ENCODE measurements at places on chromosomes 5 and 9.
A peak's percentile ranks its signal among the peaks of the same experiment; 100 is the strongest.

DNA sequence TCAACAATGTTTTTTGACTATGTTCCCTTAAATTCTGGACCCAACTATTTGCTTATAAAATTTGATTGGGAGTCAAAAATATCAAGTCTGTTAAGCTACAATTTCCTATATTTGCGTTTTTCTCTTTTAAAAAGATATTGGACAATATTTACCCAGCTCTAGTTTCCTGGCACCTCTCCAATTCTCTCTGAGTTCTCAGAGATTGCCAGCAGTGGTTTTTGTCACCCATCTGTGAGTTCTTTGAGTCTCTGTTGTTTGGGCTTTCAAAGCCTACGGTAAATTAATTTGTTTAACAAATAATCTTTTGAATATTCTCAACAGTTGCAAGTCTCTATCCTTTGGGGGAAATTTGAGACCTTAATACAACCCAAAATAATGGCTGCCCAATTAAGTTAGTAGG, 174.2 kb upstream of the PUM3 start:
- no peak for DNase-seq

- DNase-seq = peak; percentile 65
Measured at GRCh38 chr5:92687821-92688722, 892.9 kb downstream of the NR2F1-AS1 start.

GRCh38 chr5:136808756-136809155, 443.4 kb upstream of the TRPC7 start:
- no peak for DNase-seq

GRCh38 chr9:105979290-105979689, 284.9 kb downstream of the TMEM38B start:
- DNase-seq = no peak

GRCh38 chr9:89187950-89188349, 9.3 kb upstream of the SHC3 start:
- no peak for DNase-seq

- no peak for DNase-seq
Measured at GRCh38 chr9:37451628-37452027, 13.6 kb downstream of the ZBTB5 start.

DNA sequence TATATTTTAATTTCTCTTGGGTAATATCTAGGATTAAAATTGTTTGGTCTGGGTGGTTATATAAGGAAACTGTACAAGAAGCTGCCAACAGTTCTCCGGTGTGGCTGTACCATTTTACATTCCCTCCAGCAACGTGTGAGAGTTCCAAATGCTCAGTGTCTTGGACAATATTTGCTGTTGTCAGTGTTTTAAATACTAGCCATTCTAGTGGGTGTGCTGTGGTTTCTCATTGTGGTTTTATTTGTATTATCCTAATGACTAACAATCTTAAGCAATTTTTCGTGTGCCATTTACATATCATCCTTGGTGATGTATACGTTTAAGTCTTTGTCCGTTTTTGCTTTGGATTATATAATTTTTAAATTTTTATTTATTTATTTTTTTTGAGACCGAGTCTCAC, 34.0 kb downstream of the TNFSF15 start:
- DNase-seq = no peak

DNA sequence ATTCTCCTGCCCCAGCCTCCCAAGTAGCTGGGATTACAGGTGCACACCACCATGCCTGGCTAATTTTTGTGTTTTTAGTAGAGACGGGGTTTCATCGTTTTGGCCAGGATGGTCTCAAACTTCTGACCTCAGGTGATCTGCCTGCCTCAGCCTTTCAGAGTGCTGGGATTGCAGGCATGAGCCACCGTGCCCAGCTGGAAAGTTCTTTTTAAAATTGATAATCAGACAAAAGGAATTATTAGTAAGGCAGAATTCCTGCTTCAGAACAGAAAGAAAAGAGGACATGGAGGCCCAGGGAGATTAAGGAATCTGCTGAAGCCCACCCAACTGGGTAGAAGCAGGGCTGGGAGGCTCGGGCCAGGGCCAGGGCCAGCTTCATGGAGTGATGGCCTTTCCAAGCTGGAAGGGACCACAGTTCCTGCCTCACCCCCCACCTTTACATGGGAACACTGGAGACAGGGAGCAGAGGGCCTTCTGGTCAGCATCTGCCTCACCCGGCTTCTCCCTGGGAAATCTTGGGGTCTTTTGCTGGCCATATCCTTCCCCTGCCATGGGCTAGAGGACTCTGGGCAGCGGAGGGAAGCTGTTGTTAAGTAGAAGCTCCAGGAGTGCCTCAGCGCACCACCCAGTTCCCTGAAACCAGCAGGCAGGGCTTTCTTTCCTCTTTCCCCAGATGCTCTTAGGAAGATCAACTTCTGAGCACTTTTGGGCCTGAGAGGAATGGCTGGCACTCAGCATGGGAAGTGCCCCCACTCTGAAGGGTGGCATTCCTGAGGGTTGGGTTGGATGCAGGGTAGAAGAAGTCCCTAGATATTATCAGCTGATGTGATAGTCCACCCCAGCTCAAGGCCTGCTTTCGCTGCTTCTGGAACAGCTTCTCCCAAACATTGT, 70.1 kb downstream of the RGS3 start:
- no peak for DNase-seq

DNA sequence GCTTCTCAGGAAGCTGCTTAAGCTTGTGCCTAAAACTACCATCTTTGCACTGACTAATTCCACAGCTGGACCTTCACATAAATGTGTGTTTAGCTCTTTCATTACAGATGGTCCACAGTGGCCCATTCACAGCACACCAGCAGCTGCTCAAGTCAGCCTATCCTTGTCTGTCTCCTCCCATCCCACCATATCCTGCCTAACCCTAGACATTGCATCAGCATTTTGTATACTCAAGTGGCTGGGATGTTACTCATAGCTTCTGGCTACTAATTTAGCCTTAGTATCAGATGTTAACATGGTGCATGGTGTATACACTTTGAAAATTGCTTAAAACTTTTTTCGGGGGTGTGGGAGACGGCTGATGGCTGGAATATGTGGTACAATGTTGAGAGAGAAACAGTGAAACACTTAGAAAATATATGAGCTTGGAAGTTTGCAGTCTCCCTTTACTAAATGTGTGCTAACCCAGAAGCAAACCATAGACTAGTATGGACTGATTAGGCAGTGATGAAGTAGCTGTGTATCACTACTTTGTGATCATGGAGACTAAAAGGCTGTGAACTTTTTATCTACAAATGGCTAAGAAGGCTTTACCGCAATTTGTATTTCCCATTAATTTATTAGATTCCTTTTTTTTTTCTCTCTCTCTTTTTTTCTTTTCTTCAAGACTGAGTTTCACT, 83.1 kb downstream of the JMY start:
- peak; percentile 4 for DNase-seq

GRCh38 chr5:132669966-132670882, 3.6 kb upstream of the IL4 start:
- no peak for DNase-seq

GRCh38 chr5:5179597-5179996, 39.5 kb downstream of the ADAMTS16 start:
- DNase-seq = no peak

DNA sequence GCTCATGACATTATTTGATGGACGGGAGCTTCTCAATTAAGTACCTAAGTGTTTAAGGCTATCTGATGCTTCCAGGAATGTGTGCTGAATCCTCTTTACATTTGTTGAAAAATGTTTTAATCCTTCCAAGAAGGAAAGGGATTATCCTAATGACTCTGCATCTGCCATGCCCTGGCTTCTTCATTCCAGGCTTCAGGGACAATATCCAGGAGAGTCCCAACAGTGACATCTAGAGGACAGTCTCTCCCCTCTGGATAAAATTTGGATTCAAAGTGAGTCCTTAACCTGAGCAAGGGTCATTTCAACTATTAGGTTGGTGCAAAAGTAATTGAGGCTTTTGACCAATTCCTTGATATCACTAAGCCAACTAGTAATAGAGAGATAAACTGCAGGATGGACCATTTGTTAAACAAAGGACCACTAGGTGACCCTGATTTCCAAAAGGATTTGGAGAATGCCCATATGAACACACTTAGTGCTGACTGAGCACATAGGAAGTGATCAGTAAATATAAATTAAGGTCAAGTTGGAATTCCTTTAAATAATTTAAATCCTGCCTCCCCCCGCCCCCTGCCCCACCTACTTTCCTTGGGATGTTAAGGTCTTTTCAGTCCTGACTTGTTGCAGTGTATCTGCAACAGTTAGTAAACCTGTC, 19.1 kb downstream of the TNFSF8 start:
- DNase-seq = peak; percentile 54

DNA sequence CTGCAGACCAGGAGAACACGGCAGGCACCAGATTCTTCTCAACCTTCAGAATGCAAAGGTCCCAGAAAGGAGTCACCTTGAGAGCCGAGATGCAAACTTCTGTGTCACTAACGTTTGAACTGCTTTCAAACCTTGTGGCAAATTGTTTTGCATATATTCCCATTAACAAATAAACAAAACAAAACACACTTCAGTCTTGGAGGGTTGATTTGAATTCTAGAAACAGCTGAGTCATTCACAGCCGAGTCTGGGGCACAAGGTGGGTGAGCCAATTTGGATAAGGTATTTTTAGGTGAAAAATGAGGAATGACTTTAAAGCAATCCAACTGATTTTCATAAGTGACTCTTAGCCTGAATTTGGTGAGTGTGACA, 38.8 kb upstream of the ANKRD33B start:
- no peak for DNase-seq

- no peak for DNase-seq
Measured at GRCh38 chr9:70407081-70407503, 7.4 kb downstream of the KLF9 start.

DNA sequence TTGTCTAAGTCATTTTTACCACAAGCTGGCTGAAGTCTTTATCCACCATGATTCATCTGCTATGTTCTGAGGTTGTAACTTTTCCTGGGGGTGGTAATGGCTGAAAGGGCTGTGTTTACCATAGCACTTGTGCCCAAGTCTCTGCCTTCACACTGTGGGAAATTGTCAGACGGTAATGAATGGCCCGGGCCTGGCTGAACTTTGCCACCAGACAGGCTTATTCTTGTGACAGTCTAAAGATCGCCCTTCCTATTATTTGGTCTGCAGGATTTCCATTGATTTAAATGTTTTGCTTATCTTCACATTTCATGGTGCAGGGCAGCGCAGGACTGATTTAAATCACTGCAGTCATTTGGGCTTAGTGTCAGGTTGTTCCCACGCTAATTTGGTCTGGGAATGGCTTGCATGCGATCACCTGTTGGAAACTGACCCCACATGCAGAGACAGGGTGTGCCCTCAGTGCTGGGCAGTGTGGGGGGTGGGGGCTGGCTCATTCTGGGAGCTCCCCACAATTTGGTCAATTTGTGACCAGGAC, 109.3 kb upstream of the ICE1 start:
- DNase-seq = no peak

DNA sequence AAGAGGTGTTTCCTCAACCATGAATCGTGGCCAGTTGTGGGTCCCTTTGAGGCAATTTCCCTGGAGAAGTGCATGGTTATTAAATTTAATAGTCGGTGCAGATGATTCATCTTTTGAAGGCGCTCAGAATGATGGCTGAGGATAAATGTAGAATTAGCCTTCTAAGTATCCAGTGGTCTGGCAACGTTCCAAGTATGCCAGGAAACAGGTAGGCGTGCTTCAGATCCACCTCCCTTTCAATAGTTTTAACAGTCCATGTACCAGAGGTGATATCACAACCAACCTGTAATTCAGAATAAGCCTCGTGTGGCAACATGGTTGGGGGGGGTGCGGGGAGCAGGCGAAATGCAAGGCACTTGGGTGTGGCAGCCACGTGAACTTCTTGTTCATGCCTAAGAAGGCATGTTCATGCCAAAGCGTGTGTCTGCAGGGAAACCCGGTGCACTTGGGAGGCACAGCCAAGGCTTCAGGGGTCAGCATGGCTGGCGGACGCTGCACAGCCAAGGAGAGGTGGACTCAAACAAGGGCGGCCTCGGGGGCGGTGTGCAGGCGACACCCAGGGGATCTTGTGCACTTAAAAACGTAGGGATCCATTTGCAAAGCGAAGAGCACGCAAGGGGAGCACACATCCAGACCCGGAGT, 5.2 kb upstream of the NKD2 start:
- DNase-seq = peak; percentile 64

DNA sequence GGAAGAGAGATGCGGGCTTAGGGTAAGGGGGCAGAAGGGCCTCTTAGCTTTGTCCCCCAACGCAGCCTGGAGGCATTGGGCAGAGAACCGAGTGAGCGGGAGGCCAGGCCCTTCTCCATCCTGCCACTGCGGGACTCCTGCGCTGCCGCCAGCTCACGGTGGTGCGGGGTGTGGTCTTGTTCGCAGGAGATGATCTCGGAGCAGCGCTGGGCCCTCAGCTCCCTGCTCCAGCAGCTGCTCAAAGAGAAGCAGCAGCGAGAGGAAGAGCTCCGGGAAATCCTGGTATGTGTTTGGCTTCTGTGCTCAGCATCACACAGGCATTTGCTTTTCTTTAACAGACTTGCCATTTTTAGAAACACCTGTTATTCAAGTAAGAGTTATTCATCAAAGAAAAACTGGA, 41.3 kb downstream of the LRSAM1 start:
- peak; percentile 29 for DNase-seq

DNA sequence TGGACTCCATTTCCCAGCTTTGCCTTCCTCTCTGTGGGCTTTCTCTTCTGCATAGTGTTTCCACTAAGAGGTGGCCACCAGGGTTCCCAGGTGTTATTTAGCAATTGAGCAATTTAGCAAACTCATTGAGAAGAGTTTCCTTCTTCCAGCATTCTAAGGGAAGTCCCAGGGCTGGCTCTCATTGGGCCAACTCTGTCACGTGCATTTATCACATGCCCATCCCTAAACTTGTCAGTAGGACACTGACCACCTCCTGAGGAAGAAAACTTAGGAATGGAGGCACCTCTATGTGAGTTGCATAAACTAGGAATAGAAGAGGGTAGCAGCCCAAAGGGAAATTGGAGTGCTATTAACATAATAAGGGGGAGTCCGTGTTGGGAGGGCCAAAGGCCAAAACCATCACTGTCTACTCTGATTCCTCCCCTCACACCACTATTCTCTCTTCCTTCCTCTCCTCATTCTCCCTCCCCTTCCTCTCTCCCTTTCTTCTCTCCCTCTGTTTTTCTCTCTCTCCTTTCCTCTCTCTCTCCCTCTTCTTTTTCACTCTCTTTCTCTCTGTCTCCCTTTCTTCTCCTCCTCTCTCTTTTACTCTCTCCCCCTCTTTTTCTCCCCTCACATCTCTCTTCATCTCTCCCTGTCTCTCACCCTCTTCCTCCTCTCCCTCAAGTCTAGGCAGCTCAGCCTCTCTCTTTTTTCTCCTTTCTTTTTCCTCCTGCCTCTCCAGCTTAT, 213.4 kb downstream of the PALM2AKAP2 start:
- DNase-seq = no peak

DNA sequence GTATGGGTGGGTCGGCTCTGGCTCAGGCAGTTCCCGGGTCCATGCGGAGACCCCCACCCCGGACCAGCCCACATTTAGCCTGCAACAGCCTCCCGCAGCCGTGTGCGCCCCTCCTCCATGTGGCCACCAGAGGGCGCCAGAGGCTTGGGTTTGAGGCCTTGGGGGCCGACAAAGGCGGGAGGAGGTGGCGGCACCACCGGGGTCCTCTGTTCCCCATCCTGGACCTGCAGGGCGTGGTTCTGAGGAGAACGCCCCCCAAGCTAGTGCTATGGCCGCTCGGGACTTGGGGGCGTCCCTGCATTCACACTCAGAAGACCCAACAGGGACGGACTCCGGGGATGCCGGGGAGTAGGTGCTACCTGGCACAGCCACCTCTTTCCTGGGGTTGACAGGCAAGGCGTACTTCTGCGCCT, 16.5 kb downstream of the ASS1 start:
- peak; percentile 28 for DNase-seq
